ENCODE measurements at places on chromosomes 16 and 17.

- DNase-seq, result no peak
Measured at GRCh38 chr16:13254998-13255614, 353.7 kb downstream of the SHISA9 start.

GRCh38 chr16:76955629-76956028 lies 235.4 kb upstream of the MON1B start:
- DNase-seq, result no peak

DNA sequence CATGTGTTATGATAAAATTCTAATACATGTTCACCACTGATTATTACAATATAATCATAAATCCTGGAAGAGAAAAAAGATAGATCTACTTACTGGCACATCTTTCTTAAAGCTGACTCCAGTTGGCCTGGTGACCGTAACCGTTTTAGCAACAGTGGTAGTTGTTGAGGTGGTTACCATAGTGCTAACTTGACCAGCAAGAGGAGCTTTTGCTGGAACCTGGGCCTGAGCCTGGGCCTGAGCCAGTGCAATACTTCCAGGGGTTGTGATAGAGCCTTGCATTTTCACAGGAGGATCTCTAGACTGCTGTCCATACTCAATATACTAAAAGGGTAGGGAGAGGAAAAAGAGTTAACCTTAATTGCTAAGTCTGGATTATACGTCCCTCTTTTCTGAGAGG lies 36.2 kb downstream of the SETD6 start:
- no peak for DNase-seq

DNA sequence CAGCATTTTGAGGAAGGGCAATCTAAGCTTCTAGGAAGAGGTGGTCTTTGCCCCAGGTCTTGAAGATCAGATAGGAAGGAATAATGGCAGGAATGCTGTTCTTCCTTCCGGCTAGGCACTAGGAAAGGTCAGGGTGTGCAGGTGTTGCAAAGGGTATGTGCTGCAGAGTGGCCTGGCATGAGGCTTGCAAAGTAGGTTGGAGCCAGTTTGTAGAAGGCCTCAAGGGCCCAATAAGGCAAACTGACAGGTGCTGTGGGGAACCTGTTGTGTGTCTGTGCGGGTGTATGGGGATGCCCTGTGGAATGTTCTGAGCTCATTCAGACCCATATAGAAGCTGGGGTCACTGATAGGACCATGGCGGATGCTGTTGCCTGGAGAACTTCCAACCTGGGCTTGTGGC lies 12.7 kb downstream of the MSI2 start:
- DNase-seq, result no peak

DNA sequence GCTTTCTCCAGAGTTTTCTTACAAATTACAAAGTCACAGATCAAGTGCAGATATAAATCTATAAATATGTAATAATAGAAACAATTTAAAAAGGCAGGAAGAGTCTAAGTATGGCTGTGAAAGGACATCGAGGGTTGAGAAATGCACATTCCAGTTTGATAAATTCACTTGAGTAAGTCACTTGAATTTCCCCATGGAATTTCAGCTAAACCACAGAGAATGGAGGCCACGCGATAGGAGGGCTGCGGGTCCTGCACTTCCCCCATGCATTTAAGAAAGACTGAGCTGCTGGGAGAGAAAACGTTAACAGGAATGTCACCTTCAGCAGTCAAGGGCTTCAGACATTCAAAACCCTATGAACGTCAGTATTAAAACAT lies 6.1 kb upstream of the MXRA7 start:
- no peak for DNase-seq

GRCh38 chr17:81417049-81417878 lies 22.0 kb downstream of the BAHCC1 start:
- no peak for DNase-seq

GRCh38 chr16:85514598-85515318 lies 98.4 kb upstream of the GSE1 start:
- no peak for DNase-seq

DNA sequence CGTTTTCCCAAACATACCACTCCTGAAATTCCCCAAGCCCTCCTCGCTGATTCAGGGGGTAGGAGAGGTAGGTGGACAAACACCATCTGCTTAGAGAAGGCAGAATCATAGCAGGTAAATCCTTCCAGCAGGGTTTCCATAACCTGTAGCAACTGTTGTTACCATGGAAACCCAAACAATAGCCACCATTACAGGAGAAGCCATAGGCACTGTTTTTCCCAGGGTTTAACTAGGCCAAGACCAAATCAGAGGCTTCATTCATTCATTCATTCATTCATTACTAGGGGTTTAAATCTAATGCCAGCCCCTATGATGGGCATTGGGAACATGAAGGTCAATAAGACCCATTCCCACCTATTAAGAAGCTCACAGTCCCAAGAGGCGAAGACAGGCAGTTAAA lies 25.5 kb upstream of the CIITA start:
- DNase-seq, result no peak

DNA sequence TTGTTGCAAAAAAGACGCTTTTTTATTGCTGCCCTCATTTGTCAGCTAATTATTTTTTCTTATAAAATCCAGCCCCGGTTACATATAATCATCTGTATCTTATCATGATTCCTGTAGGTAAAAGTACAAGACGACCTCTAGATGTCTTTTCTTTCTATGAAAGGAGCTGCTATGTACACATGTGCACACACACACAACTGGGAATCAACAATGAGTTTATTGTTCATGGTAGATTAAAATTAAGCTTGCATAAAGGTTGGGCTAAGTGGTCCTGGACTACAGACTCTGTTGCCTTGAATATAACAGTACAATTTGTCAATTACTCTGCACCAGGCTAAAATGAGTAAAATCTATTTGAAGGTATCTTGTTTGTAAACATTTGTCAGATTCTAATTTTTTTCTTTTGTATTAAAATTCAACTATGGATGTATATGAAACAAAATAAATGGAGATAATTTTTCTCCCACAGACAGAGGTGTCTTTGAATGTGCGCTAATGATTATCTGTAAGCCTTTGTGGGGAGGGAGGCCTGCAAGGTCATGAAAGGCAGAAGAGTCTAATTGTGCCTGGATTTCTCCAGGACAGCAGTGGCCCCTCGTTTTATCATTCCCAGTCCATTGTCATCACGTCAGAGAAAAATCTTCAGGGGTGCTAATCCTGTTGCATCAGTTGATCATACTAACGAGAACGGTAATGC lies 13.4 kb downstream of the C17orf58 start:
- DNase-seq, result no peak

GRCh38 chr17:19703106-19703827 lies 13.1 kb downstream of the SLC47A2 start:
- DNase-seq, result no peak

GRCh38 chr16:54073356-54073755 lies 213.2 kb downstream of the IRX3 start:
- no peak for DNase-seq

DNA sequence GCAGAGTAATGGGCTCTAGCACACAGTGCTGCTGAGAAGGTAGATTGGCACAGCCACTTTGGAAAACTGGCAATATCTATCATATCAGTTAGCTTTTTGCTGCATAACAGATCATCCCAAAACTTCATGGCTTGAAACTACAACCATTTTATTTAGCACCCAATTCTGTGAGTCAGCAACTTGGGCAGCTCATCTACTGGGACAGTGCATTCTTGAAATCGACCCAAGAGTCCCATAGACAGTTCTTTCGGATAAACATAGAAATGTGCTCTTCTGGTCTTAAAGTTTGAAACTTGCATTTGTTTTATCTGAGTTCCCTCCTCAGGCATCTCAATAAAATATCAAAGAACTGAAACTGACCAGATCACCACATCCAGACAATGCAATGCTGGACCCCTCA lies 76.7 kb downstream of the CEP112 start:
- no peak for DNase-seq

- DNase-seq, result no peak
Measured at GRCh38 chr16:17439580-17439979, 31.2 kb downstream of the XYLT1 start.

- no peak for DNase-seq
Measured at GRCh38 chr16:80046261-80046660, 445.7 kb upstream of the MAF start.

DNA sequence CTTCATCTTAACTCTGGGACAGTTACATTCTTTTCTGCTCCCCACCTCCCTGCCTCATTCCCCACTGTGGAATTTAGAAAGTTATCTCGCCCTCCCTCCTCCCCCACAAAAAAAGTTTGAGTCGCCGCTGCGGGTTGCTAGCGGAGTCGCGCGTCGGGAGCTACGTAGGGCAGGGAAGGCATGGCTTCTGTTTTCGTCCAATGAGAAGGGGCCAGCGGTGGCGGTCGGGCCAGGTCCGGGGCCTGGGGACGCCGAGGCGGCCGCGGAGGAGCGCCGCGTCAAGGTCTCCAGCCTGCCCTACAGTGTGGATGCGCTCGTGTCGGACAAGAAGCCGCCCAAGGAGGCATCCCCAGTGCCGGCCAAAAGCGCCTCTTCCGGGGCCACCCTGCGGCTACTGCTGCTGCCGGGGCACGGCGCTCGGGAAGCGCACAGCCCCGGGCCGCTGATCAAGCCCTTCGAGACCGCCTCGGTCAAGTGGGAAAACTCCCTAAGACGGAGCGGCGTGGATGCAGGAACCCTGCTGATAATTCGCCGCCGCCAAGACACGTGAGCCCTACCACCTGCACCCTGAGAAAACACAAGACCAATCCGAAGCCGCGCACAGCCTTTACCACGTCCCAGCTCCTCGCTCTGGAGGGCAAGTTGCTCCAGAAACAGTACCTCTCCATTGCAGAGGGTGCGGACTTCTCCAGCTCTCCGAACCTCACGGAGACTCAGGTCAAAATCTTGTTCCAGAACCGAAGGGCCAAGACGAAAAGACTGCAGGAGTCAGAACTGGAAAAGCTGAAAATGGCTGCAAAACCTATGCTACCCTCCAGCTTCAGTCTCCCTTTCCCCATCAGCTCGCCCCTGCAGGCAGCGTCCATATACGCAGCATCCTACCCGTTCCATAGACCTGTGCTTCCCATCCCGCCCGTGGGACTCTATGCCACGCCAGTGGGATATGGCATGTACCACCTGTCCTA lies 8.9 kb downstream of the OR4D1 start:
- DNase-seq, result peak; percentile 43

DNA sequence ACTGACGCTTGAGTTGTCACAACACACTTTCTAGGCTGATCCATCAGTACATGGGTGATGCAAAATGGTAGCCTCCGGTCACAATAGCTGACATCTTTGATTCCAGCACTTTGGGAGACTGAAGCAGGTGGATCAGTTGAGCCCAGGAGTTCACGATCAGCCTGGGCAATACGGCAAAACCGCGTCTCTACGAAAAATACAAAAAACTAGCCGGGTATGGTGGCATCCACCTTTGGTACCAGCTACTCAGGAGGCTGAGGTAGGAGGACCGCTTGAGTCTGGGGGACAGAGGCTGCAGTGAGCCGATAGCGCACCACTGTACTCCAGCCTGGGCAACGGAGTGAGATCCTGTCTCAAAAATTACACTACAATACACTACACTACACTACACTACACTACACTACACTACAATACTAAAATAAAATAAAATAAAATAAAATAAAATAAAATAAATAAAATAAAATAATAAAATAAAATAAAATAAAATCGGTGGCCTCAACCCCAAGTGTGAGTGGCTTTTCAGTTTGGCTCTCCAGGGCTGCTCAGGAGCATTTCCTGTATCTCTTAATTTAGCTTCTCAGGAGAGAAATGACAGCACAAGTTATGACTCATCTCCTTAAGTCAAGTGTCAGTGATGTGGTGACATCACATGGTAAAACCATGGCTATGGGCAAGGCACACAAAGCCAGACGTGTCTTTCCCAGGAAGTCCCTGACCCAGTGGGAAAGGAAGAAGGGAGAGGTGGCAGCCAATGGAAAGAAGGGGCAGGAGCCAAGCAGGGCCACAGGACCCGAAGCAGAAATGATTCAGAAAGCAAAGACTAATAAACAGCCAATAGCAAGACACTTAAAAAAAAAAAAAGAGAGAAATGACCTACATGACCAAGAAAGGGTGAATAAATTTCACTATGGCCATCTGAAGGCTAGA lies 75.3 kb upstream of the TBC1D3K start:
- no peak for DNase-seq

DNA sequence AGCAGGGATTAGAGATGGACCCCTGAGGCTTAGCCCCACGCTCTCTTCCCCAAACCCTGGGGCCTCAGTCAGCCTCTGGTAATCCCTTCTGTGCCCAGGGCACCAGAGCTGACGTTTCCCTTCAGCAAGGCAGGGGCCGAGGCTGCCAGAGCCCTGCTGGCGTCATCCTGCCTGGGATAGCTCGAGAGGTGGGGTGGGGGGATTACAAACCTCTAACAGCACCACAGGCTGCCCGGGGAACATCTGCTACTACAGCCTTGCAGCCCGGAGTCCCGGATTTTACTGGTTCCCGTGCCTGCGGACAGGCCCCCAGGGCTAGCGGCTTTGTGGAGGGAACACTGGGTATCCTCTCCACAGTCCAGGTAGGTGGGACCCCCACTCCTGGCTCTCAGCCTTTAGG lies at the start of gene AANAT:
Gene AANAT, plus strand, starts transcription at position 238 of the 400 bp plus-strand sequence. CDS start 1,144 bp downstream, outside the sequence.
- DNase-seq, result no peak

- DNase-seq, result peak; percentile 70
Measured at GRCh38 chr17:82303944-82304808, 13.2 kb downstream of the CD7 start.

DNA sequence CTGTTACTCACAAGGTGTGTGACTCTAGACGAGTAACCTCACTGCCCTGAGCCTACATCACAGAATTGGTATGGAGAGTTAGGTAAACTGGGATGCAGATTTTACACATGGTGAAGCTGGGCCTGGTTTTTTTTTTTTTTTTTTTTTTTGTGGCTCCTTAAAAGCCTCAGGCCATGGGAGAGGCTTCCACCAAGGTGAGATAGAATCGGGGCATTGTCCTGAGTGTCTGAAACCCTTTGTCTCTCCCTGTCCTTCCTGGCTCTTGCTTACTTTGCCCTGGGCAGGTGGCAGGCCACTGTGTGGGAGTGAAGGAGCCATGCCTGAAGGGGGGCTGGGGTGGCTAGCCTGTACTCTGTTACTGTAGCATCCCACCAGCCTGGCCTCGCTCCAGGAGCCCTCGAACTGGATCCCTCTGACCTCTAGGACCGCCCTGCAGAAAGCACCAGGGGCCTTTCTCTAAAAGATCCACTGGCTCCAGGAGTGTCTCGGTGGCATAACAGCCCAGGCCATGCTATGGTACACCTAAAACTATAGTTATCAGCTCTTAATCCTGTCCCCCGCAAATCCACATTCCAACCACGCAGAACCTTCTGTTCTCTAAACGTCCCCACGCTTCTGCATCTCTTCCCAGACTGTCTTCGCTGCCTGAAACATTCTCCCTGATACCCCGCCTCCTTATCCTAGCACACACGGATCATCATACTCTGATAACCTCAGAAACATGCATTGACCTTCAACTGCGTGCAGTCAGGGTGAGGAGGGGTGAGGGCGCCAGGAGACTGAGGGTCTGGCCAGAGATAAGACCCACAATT lies 1.7 kb upstream of the SLC13A2 start:
- no peak for DNase-seq

DNA sequence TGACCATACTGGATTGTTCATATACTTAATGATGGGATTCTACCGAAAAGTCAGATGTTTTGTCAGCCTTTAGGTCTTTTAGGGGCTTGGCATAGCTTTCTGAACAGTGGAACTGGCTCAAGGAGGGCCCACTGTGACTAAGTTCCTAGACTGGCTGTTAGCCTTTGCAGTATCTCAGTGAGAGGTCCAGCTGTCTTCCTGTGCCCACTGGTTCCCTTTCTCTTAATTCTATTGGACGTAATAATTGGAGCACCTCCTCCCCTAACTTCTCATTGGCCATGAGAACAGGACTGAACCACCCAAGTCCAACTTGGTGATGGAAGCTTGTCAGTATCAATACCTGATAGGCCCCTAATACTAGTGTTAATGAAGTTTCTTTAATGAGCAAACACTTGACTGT lies 13.5 kb downstream of the KPNA2 start:
- no peak for DNase-seq

GRCh38 chr17:81832608-81833159 lies 407 bp downstream of the MCRIP1 start:
- no peak for DNase-seq
